ENCODE measurements at places on chromosomes 7 and 10.

DNA sequence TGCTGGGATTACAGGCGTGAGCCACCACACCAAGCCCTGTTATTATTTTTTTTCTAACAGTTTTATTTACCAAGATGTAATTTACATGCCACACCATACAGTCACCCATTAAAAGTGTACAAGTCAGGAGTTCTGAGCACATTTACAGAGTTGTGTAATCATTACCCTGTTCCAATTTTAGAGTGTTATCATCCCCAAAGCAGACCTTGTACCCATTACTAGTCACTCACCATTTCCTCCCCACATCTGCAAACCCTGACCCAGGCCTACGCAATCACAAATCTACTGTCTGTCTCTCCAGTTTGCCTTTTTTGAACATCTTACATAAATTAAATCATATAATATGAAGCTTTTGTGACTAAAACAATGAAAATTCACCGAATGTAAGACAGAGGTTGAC, 402.9 kb upstream of the FOXK1 start:
- DNase-seq = no peak

GRCh38 chr10:51683031-51683691, 16.2 kb downstream of the CSTF2T start:
- no peak for DNase-seq

DNA sequence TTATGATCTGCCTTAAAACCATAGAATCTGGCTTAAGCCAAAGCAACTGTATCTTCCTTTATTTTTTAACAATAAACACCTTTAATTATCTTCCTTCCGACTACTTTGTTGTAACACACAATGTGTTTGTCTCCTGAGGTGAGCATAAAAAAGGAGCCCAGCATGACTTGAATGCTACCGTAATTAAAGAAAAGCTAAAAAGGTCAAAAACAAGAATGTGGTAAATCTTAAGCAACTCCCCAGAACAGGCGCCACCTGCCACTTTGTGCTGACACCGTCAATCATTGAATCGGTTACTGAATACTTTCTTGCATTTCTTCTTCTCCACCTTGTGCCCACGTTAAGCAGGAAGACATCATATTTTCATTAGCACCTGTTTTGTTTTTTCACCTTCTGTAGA, 569.9 kb upstream of the C7orf33 start:
- DNase-seq = no peak

GRCh38 chr7:82005056-82005455, 235.2 kb upstream of the HGF start:
- no peak for DNase-seq

DNA sequence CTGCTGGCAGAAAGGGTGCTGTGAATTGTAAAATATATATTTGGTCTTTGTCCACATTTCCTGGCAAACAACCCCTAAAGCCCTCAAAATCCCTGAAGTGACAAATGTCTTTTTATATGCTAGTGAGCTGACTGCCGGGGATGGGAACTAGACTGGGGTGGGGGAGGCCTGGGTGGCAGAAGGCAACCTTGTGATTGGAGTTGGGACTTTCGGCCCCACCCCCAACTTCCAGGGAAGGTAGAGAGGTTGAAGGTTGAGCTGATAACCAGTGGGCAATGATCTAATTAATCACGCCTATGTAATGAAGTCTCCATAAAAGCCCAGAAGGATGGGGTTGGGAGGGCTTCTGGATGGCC, 2.7 kb downstream of the EPHA1 start:
- no peak for DNase-seq

DNA sequence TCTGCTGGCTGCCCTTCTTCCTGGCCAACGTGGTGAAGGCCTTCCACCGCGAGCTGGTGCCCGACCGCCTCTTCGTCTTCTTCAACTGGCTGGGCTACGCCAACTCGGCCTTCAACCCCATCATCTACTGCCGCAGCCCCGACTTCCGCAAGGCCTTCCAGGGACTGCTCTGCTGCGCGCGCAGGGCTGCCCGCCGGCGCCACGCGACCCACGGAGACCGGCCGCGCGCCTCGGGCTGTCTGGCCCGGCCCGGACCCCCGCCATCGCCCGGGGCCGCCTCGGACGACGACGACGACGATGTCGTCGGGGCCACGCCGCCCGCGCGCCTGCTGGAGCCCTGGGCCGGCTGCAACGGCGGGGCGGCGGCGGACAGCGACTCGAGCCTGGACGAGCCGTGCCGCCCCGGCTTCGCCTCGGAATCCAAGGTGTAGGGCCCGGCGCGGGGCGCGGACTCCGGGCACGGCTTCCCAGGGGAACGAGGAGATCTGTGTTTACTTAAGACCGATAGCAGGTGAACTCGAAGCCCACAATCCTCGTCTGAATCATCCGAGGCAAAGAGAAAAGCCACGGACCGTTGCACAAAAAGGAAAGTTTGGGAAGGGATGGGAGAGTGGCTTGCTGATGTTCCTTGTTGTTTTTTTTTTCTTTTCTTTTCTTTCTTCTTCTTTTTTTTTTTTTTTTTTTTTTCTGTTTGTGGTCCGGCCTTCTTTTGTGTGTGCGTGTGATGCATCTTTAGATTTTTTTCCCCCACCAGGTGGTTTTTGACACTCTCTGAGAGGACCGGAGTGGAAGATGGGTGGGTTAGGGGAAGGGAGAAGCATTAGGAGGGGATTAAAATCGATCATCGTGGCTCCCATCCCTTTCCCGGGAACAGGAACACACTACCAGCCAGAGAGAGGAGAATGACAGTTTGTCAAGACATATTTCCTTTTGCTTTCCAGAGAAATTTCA, 1.7 kb downstream of the ADRB1 start:
- peak; percentile 26 for DNase-seq

- DNase-seq = no peak
These were observed 1089.5 kb upstream of the LRRN3 start for GRCh38 chr7:110001254-110001938.

- DNase-seq = no peak
These were observed 27.8 kb downstream of the UNC5B start for GRCh38 chr10:71239946-71240795.

DNA sequence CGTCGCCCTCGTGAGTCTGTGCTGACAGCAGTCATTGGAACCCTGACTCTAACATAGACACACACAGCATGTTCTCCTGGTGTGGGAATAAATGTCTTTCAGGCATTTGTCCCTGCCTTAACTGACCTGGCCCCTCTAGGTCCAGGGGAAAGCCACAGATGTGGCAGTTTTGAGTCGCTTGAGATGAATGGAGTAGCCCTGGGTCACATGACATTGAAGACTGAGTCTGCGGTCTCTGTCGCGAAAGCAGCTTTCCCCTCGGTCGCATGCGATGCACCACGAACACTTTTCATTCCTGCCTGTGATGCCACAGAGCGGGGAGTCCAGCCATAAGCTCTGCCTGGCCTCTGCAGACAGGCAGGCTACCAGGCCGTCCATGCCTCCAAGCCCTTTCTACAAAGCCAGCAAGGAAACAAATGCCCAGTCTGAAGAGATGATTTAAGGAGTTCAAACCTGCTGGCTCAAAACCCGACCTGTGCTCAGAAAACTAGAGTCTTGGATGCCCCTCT, 172.3 kb downstream of the WDR37 start:
- no peak for DNase-seq

DNA sequence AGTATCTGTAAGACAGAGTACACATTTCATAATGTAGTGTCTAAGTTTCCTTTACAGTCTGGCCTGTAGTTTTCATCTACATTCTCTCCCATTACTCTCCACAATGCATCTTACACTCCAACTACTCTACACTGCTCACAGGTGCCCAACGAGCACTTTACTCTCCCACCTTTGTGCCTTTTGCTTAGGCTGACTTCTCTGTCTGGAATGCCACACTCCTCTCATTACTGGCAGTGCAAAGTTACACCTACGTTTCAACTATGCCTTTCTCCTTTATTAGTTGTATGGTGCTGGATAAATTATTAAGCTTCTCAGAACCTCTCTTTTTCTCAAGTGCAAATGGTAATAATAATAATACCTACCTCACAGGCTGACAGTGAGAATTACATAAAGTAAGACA, 70.5 kb downstream of the RNLS start:
- no peak for DNase-seq

GRCh38 chr10:43939939-43940820, 291.5 kb upstream of the ZNF32 start:
- DNase-seq = no peak

DNA sequence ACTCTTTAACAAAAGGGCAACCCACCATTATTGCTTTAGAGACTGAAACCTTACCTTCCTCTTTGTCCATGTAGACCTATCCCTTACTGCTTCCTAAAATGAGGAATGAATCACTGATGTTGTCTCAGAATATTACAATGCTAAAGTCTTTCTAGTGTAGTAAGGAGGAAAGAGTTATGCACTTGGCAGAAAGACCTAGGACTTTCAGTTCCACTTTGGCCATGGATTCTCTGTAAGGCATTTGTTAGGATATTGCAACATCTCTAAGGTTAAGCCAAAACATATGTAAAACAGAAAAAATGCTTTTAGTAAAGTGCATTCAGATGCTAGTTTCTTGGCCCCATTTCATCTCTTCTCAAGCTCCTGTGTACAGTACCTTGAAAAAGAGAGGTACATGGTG, 230.9 kb downstream of the PARD3 start:
- no peak for DNase-seq

DNA sequence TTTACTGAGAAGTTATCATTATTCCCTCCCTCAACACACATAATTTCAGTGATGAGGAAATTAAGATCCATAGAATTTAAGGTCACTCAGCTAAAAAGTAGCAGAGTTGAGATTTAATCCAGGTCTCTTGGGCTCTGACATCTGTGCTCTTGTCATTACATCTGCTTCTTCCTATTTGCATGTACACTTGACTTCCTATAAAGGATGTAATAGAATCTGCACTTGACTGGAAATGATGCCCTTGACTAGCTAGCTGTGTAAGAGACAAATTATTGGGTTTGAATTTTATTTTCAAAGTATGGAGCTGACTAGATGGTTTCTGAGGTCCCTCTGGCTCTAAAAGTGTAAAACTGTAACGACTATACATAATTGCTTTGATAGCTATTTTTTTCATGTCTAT, 59.5 kb downstream of the AGK start:
- DNase-seq = no peak

DNA sequence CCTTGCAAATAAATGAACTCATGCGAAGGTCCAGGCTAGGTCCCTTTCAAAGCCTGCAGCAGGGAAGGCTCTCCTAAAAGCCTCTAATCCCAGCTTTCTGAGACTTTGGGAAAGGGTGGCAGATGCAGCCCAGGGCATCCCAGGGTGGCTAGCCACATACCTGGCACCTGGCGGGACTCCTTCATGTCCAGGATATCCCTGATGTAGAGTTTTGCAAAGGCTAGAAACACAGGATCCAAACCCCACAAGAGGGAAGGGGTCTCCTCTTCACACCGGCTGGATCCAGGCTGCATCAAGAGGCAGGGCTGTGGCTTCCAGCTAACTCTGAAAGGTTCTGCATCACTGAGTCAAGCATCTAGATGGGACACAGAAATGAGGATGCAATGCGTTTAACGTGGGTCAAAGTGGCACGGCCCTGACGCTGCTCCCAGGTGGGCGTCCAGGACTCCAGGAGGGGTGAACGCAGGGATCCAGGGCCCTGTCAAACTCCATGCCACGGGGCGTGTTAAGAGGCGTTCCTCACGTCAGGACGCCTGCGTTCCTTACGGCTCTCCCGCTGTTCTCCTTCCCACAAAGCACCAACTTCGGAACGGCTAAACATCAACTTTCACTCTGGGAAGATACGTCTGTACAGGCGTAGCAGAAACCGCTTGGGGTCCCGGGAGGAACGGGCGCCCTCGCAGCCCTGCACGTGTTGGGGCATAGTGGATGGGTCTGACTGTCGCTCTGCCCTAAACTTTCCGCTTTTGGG, 507 bp downstream of the STN1 start:
- peak; percentile 60 for DNase-seq

- DNase-seq = no peak
These were observed 6.9 kb downstream of the SERPINE1 start for GRCh38 chr7:101133621-101134398.

DNA sequence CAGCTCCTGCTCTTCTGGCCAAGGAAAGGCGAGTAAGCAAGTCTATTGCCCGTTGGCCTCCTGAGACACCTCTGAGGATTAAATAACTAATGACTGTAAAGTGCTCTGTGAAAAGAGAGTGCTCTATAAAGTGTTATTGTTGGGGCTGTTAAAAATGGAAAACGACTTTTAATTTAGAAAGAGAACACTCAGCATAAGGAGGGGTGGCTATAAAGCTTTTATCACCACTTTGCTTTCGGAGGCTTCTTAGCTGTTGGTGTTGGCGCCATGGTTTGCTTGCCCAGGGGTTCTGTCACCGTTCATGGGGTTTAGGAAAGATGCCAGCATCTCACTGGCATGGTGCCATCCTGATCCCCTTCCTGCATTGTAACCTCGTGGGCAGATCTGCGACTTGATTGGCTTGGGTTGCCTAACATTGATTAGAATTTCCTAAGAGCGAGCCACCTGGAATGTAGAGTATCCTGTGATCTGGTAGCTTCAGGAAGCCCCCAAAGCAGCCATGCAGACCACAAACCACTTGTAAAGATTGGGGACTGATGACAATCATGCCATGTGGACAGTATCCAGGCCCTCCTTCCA, 509.9 kb downstream of the LRMDA start:
- DNase-seq = no peak

DNA sequence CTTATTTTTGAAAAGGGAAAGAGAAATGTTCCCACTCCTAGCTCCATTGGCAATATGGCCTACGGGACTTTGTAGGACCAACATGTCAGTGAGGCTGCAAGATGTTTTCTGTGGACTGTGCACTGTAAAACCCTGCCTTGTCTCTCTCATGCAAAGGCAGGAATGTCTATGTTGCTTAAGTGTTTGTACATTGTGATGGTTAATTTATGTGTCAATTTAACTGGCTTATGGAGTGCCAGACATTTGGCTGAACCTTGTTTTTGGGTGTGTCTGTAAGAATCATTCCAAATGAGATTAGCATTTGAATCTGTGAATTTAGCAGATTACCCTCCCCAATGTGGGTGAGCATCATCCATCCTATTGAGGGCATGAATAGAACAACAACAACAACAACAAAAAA, 4.1 kb upstream of the PCLO start:
- DNase-seq = no peak

- DNase-seq = no peak
These were observed 678.2 kb downstream of the GRM8 start for GRCh38 chr7:126574276-126575250.

DNA sequence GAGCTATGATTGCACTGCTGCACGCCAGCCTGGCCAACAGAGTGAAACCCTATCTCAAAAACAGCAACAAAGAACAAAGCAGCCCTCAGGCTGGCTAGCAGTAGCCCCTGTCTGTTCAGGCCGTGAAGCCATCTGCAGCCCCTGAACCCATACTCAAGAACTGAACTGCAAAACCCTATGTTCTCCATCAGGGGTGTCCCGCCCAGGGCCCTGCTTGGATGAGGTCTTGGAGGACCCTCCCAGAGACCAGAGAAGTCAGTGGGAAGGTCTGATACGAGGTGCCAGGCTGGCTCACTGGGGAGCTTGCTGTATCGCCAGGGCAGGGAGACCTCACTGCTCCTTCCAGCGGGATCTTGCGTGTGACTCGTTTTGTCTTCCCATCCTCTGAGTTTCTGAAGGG, 39.3 kb downstream of the RBM17 start:
- DNase-seq = no peak

Measured in activated CD8-positive, alpha-beta T cell treated with anti-CD3 and anti-CD28 coated beads for 36 hours (primary cell).